ENCODE measurements at places on chromosomes 12 and 14.
A peak's percentile ranks its signal among the peaks of the same experiment; 100 is the strongest.

DNA sequence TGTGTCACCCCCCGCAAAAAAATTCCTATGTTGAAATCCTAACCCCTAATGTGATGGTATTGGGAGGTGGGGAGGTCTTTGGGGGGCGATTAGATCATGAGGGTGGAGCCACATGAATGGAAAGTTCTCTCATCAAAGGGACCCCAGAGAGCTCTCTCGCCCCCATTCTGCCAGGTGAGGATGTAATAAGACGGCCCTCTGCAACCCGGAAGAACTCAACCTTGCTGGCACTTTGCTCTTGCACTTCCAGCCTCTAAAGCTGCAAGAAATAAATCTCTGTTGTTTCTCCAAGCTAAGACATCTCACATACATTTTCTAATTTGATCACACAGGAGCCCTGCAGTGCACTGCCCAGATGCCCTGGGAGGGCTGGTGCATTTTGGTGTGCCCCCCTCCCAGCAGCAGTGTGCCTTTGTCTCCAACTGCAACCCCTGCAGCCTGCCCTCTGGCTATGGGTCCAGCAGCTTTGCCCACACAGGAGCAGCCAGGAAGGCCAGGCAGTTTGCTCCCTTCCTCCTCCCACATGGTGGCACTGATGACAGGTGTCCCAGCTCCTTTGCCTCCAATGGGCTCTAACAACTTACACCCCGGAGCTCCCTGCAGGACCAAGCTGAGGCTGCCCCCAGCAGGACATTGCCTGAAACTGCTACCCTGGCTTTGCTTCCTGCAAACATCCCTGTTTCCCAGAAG, 59.3 kb downstream of the C14orf132 start:
- DNase-seq: peak; percentile 63

DNA sequence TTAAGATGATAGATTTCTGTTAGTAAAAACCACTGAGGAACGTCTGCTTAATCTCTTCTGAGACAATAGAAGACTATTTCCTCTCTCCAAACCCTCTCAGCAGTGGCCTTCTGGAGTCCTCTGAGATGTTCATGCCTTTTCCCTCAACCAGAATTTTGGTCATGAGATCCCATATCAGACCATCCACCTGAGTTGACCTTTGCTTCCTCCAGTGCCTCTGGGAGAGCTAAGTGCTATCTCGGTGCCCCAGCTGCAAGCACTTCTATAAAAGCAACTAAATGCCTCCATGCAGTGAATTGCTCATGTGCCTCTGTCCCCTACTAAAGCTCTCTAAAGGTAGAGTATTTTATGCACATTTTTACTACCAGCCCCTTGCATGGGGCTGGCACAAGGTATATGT, 172.8 kb upstream of the BCL2L14 start:
- DNase-seq: no peak

- DNase-seq: no peak
Observed at GRCh38 chr12:31007636-31008175, 66.0 kb upstream of the DDX11 start.

DNA sequence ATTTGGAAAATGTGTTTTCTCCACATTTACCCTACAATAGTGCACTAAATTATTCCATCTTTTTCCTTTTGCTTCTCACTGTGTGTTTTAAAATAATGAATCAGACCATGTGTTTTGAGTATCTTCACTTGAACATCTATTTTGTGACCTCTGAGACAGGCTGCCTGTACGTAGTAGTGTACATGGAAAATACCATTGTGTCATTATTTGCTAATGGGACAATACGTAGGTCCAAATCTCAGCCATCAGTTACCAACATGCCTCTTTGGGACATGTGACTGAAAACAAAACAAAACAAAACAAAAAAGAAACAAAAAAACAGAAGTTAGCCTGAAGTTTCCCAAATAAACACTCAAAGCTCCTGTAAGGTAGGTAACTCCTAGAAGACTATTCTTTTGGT, 7.1 kb upstream of the MYF6 start:
- no peak for DNase-seq

DNA sequence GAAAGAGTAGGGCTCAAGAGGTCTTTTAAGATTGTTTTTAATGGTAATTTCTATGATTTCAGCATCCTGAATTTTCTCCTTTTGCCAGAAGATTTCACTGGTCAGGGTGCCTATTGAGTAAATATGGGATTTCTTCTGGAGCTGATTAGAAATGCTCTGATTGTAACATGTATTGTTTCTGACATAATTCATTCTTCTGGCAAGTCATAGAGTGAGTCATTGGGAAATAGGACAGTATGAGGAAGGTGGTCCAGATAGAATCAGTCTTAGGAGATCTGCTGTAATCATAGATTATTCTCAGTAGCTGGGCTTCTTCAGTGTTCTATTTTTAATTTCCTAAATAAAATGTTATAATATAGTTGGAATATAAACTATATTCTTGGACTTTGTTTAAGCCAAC, 182.0 kb upstream of the NAV3 start:
- no peak for DNase-seq

- DNase-seq: no peak
Observed at GRCh38 chr14:74737753-74738325, 24.9 kb downstream of the FCF1 start.

GRCh38 chr14:103198131-103199105, 75.2 kb downstream of the TNFAIP2 start:
- no peak for DNase-seq

DNA sequence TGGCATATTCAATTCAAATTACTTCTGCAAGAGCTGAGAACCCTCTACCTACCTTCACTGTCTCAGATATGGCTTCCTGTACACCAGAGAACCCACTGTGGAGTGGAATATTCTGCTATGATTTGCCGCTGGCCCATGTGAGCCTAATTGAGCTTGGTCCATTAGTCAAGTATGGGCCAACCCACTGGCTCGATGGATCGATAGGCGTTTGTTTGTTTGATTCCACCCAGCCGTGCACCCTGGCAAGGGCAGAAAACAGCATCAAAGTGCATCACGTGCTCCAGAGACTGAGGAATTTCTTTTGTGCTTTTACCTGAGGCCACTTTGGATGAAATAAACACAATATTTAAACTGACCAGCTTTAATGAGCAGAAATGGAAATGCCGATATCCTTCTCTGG, 426.3 kb downstream of the AACS start:
- no peak for DNase-seq

- no peak for DNase-seq
Observed at GRCh38 chr14:21017528-21018245, 7.2 kb downstream of the NDRG2 start.

GRCh38 chr14:77424862-77425261, 1.5 kb upstream of the NOXRED1 start:
- DNase-seq: no peak

GRCh38 chr12:70657616-70658286, 20.5 kb upstream of the PTPRB start:
- no peak for DNase-seq

GRCh38 chr14:89503431-89503996, 86.5 kb upstream of the FOXN3 start:
- no peak for DNase-seq

DNA sequence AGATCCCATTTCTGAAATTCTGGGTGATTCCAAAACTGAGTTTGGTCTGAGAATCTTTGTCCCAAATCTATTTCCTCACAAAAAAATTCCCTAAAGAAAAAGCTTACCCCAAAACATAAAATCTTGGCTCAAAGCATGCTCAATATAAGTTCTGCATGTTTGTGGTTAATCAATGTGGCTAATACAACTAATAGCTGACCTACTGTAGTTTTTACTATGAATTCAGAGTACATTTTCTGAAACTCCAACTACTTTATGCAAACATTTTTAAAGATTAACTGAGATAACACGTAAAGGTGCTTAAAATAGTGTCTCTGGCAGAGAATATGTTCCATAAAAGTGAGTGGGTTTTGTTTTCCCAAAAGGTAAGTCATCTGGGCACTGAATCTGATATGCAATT, 133.1 kb downstream of the MED13L start:
- DNase-seq: no peak

DNA sequence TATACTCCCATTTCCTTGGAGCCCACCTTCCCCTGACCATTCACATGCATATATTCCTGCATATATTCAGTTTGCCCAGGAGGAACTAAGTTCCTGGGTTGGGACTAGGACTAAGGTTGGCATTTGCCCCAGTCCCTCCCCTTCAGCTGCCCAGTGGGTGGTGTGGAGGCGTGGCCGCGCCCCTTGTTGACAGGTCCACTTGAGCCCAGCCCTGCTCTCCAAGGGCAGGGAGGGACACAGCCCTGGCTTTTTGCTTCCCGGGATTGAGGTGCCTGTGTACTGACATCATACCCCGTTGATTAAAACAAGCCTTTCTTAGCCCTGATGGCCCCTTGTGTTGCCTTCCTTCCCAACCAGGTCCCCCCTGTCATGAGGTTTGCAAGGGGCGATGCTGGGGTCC, 7.3 kb downstream of the ERBB3 start:
- DNase-seq: no peak

DNA sequence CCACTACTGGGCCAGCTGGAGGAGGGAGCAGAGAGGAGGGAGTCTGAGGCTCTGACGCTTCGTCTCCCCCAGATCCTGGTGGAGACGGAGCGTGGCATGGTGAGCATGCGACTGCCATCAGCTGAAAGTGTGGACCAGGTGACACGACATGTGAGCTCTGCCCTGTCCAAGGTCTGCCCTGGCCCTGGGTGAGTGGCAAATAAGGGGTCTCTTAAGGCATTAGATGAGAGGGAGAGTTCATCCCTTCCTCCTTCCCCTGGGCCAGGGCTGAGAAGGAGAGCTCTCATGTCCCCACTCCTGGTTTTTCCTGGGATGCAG, 2.5 kb downstream of the CARMIL3 start:
- no peak for DNase-seq

GRCh38 chr12:120833849-120834248, 70.3 kb downstream of the SPPL3 start:
- DNase-seq: no peak

DNA sequence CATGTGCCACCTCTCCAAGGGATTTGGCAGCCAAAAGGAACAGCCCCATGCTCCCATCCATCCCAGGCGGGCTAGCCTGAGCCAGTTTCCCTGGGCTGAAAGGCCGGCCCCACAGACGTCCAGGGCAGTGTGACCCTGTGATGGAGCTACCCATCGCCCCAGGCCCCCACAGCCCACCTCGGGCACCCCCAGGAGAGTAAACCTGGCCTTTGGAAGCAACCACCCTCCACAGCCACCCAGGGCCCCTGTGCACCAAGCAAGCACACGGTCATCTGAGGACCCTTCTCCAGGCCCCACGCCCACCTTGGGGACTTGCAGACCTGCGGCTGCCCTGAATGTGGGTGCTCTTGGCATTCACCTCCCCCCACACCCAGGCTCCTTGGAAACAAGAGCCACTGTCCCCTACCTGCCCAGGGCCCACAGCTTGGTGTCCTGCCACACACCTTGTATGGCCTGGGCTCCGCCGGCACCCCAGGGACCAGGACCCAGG, 8.4 kb downstream of the AHNAK2 start:
- DNase-seq: no peak

GRCh38 chr12:26691234-26691970, 141.6 kb downstream of the ITPR2 start:
- DNase-seq: no peak

DNA sequence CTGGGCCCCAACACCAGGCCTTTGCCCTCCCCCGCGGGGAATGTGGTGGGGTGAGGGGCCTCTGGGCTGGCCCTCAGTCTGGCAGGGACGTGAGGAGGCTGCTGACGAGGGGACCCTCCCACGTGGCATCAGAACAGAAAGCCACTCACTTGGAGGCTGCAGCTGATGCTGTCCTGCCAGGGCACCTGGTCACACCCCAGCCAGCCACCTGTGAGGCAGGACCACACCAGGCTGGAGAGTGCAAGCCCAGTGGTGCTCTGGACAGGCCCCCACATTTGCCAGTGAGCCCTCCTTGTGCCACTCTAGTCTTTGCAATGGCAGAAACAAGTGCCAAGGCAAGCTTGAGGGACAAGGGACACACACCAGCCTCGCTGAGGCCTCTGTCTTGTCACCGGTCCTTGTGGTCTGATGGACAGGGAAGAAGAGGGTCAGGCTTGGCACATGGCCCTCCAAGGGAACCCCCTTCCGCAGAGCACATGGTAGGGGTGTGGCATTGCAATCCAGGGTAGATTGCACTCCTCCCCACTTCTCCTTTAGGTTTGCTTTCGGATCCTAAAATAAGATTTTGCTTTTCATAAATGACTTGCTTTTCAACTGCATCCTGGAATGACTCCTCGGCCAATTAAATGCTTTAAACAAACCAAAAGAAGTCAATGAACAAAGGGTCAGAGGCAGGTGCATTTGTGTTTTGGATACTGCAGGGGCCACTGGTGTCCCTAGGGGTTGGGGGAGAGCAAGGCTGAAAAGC, 53.7 kb downstream of the CCDC88C start:
- DNase-seq: peak; percentile 6

DNA sequence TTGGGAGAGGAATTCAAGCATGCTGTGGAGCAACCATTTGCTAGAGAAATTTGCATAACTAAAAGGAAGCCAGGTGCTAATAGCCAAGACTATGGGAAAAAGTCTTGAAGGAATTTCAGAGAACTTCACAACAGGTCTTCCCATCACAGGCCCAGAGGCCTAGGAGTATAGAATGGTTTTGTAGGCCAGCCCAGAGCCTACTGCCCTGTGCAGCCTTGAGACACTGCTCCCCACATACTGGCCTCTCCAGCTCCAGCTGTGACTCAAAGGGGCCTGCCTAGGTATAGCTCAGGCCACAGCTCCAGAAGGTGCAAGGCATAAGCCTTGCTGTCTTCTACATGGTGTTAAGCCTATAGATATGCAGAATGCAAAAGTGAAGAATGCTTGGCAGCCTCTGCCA, 227.1 kb downstream of the SLC2A13 start:
- DNase-seq: no peak

DNA sequence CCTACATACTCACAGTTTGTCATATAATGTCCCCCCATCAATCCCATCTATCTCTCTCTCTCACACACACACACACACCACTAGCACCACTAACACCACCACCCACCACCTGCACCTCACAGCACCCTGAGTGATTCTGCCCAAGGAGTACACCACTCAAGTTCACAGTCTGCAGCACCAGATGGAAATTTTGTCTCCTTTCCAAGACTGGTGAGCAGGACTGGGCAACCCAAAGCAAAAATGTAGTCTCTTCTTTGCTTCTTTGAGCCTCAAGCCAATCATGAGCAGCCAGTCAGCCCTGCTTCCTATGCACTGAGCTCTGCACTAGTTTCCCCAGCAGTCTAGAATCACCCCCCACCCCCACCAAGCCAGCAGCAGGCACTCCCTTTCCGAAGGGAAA, 15.0 kb upstream of the ARMH4 start:
- DNase-seq: no peak

- no peak for DNase-seq
Observed at GRCh38 chr12:32605326-32606095, 73.6 kb upstream of the DNM1L start.

DNA sequence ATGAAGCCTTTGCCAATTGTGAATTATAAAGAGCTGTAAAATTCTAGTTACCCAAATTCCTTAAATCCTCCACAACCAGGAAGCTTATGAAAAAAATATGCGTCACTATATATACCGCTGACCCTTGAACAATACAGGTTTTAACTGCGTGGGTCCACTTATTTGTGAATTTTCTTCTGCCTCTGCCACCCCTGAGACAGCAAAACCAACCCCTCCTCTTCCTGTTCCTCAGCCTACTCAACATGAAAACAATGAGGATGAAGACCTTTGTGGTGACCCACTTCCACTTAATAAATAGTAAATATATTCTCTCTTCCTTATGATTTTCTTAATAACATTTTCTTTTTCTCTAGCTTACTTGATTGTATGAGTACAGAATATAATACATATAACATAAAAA, 42.2 kb downstream of the CMKLR1 start:
- DNase-seq: no peak

Measured in midbrain (tissue), 1 donor.